WTC11 (cell line): ENCODE measurements at places on chromosomes 7 and 10. TPM values are rescaled to one million over a fixed set of nuclear protein-coding genes. Genes with fewer than 3 reads are reported as not detected.

GRCh38 chr7:1716263-1717094, 46.4 kb downstream of the ELFN1 start:
- DNase-seq = no peak

WDR86 gene
- 24.4 to 32.4 TPM (median 30.7 TPM) in 3 replicates for total RNA-seq

ZYX gene
- total RNA-seq = 166 to 179 TPM (median 167 TPM) in 3 replicates

PDAP1 gene
- total RNA-seq = 157 to 177 TPM (median 160 TPM) in 3 replicates

DNA sequence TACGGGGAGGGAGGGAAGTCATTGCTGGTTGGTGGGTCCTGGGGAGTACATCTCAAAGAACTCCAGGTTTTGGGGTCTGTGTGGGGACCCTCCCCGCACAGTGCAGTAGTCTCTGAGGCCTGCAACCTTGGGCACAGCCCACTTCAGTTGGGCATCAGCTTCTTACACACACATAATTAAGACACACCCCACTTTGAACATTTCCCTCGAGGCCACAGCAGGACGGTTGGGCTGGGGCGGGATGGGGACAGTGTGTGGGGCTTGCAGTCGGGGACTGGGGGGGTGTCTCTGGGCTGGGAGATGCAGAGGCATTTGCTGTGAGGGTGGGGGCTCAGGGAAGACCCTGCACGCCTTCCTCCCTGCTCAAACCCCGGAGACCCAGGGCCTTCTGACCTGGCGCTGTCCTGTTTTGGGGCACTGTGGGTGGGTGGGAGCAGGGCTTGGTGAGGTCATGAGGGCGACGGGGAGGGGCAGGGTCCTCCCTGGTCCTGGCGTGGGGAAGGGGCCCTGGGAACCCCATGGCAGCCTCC, 1.3 kb downstream of the LFNG start:
- no peak for DNase-seq

DNA sequence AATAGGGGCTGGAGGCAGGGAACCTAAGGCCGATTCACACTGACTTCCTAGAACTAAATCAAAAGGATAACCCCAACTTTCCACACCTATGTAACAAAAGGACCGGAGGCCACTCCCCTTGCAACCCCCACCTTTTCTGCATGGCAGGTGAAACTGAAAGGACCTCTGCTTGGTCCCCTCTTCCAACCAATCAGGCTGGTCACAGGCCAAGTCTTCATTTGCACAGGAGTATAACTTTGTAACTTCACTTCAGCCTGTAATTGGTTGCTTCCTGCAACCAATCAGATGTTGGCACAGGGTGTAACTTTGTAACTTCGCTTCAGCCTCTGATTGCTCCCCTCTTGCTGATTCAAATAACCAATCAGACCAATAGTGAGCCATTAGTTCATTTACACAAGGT, 190.0 kb downstream of the FAM107B start:
- no peak for DNase-seq

GRCh38 chr7:140673063-140673773, 473 bp downstream of the ADCK2 start:
- peak; percentile 61 for DNase-seq

- no peak for DNase-seq
These were observed 146.0 kb upstream of the GNAI1 start for GRCh38 chr7:79988653-79989052.

CALCR gene
- 0.81 to 1.3 TPM (median 1.2 TPM) in 3 replicates for total RNA-seq

LRRN3 gene
- total RNA-seq = 0.16 to 0.70 TPM (median 0.34 TPM) in 3 replicates

DNA sequence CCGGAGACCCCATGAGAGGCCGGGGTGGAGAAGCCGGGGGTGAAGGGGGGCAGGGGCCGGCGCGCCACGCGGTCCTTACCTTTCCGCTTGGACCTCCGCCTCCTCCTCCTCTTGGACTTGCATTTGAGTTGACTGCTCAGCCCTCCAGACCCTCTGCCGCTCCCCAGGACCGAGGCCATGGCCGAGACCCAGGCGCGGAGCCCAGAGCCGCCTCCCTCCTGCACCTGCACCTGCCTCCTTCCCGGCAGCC, 428 bp downstream of the ADARB2 start:
- DNase-seq = no peak

CYP26A1 gene
- total RNA-seq = 2.1 to 3.4 TPM (median 3.1 TPM) in 3 replicates

- no peak for DNase-seq
These were observed 307.1 kb downstream of the PAXIP1 start for GRCh38 chr7:154695836-154696235.

DNA sequence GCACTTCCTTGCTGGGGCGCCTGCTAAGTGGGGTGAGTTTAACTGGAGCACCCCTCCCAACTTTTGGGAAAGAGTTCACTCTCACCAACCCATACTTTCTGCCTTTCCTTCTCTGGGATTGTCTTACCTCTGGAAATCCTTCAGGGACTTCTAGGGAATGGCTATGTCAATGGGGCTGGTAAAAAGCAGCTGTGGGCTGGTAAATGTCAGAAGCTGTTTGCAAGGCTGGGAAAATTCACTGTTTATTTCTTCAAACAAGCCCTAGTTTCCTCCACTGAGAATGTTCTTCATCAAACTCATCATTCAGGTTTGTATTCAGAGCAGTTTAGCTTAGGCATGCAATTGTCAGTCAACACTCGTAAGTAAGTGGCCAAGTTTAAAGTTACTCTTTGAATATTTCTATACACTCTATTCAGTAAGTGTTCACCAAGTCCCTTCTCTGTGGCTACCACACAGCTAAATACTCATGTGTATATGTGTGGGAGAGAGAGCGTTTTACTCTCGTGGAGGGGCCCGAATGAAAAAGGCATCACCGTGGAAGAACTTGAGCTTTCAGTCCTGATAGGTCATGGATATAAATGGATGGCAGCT, 654.8 kb downstream of the LRMDA start:
- no peak for DNase-seq

PAPOLB gene
- total RNA-seq = 0.23 to 0.31 TPM (median 0.27 TPM) in 3 replicates

DNA sequence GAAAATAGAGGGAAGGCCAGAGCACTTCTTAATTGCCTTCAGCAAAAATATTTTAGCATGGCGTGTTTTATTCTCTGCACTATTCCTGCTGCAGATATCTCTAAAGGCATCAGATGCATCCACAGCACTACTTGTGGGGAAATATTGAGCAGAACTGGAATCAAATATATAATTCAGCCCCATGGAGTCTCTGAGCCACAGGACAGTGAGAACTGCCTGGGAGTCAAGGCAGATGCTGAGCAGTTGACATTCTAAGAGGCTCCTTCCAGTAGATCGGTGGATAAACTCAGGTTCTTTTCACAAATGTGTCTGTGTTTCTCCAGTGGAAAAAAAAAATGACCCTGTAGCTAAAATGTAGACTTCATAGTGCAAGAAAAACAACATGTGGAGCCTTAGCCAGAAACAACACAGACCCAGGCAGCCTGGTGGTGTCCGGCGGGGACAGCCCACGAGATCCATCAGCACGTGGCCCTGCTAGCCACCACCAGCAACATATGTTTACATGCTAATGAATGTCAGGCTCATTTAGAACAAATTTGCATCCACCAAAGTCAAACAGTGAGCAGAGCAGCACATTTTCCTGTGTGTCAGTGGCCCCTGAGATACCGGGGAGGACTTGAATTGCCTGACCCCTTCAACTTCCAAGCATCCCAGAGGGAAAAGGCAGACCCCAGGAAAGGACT, 123.3 kb upstream of the PFKP start:
- DNase-seq = no peak

FRMD4A gene
- 17.5 to 35.5 TPM (median 22.9 TPM) in 3 replicates for total RNA-seq

AKR1C4 gene
- total RNA-seq = not detected in 3 replicates

GRCh38 chr7:115707258-115708012, 323.1 kb downstream of the TFEC start:
- DNase-seq = peak; percentile 20

DNA sequence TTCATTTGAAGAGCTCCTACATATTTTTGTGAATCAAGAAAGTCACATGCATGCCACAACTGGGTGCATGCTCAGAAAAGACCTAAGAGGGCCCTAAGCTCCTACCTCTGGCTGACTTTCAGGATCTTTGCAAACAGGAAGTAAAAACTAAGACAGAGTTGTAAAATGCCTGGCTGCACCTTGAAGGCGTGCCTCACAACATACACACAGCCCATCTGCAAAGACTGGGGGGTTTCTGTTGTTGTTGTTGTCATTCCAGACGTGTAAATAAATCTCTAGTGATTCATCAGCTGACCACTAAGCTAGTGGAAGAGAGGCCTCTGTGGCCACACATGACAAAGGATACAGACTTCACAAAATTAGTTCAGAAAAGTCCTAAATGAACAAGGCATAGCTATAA, 31.8 kb downstream of the SMURF1 start:
- no peak for DNase-seq

DNA sequence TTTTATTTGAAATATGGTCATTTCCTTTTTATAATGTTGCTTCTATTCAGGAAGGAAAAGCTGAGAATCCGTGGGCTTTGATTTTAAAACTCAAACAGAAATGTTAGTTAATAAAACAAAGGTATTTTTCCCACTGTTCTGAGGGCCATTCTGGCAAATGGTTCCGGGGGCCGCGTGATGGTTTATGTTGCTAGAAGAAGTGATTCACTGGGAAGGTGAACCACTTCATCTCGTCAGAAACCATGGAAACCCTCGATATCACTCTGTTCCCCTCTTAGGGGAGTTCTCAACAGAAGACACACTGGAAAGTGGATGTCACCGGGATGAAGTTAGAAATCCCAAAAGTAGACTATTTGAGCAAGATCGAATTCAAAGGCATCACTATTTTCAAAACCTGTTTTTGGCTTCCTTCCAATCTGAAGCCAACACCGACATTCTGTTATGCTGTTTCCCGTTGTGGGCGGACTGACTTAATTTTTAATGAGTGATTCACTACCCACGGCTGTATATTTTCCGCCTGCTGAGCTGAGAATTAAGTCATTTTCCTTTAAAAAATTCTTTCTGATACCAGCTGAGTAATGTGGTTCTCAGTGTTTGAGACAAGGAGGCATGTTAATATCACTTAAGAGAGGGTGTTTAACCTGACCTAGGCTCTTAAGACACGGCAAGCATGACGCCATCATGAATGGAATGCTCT, 84.1 kb downstream of the PTPRE start:
- no peak for DNase-seq

MDFIC gene
- 7.4 to 8.4 TPM (median 8.3 TPM) in 3 replicates for total RNA-seq

- DNase-seq = no peak
These were observed 824.5 kb downstream of the TYW1 start for GRCh38 chr7:67821116-67821515.

DNA sequence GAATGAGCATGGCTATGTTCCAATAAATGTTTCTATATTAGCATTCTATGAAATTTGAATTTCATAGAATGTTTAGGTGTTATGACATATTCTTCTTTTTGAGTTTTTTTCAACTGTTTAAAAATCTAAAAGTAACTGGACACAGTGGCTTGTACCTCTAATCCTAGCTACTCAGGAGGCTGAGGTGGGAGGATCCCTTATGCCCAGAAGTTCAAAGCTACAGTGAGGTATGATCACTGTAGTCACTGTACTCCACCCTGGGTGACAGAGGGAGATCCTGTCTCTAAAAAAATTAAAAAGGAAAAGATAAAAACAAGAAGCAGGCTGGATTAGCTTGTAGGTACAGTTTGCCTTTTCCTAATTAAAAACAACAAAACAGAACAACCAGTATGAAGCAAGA, 95.1 kb downstream of the NRBF2 start:
- no peak for DNase-seq

DNA sequence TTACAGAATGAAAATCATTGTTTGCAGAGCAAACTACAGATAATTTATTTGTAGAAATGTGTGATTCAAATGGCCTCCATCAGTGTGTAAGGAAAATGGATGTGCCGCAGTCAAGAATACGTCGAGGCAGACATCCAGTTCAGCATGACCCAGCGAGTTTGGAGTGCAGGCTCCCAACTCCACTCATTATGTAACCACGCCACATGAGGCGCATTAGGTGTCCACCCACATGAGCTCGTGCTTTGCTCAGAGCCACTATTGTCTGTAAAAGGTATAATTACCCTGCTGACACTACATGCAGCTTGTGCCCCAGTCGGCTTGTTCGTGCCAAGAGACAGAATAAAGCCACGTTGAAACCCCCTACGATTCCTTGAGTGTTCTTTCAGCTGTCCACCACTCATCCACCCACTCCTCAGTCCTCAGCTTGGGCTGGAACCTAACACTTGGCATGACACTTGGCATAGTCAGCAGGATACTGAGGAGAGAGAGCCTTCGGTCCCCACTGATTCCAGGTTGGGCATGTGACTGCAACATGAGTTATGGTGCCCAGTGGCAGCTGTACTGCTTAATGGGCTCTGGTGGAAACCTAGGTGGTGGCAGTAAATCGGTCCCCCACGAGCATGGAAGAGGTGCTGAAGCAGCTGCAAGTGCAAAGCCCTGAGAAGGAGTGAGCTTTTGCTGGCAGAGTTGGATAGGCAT, 102.7 kb downstream of the BICC1 start:
- no peak for DNase-seq

PRKCQ gene
- total RNA-seq = 8.4 to 8.7 TPM (median 8.7 TPM) in 3 replicates

GRCh38 chr7:29310625-29311024, 116.0 kb downstream of the CHN2 start:
- DNase-seq = no peak

DNA sequence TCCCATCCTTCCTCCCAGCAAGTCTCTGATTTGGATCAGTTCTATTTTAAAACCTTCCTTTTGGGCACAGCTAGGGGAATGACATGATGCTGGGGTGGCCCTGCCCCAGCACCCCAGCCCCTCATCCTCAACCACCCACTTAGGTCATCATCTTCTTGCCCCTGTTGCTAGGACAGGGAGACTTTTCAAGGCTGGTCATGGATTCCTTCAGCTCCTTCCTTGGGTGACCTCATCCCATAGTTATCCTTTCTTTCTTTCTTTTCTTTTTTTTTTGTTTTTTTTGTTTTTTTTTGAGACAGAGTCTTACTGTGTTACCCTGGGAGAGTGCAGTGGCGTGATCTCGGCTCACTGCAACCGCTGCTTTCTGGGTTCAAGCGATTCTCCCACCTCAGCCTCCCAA, 127.2 kb downstream of the WDFY4 start:
- no peak for DNase-seq

DNA sequence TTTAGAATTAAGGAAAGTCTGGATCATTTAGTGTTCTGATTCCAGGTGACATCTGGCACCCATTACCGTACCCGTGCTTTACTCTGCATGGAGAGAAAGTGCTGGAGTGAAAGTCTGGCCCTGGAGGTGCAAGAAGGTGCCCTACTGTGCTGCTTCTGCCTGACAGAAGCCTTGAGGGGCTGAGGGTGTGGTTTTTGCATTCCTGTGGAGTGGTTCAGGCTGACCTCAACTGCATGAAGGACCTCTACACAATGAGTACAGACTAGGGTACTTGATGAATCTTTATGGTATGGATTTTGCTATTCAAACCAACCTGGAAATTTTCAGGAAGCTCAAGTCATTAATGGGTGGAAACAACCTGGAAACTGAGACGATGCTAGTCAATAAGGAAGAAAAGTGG, 45.1 kb upstream of the GSAP start:
- DNase-seq = no peak

GDF2 gene
- not detected in 3 replicates for total RNA-seq

- DNase-seq = no peak
These were observed 15.8 kb downstream of the CALD1 start for GRCh38 chr7:134795231-134795630.

CYP2W1 gene
- total RNA-seq = 0.48 TPM in 1 of 3 replicates, not detected in the others

- DNase-seq = no peak
These were observed 2.0 kb upstream of the PLPP4 start for GRCh38 chr10:120455004-120455403.

GRCh38 chr7:151094675-151095074, 8.4 kb downstream of the AGAP3 start:
- DNase-seq = no peak
